Astrocyte (in vitro differentiated cells and primary cell): ENCODE measurements at places on chromosomes 16 and 17. TPM values are rescaled to one million over a fixed set of nuclear protein-coding genes. Genes with fewer than 3 reads are reported as not detected.

GRCh38 chr16:74718741-74719610, 18.3 kb upstream of the MLKL start:
- H3K36me3 ChIP-seq: no peaks in the 10 kb centered on the region
- no peak overlapping the region for H3K4me3 ChIP-seq
- no peaks in the 10 kb centered on the region for H3K4me1 ChIP-seq
- DNase-seq: no peak

DNA sequence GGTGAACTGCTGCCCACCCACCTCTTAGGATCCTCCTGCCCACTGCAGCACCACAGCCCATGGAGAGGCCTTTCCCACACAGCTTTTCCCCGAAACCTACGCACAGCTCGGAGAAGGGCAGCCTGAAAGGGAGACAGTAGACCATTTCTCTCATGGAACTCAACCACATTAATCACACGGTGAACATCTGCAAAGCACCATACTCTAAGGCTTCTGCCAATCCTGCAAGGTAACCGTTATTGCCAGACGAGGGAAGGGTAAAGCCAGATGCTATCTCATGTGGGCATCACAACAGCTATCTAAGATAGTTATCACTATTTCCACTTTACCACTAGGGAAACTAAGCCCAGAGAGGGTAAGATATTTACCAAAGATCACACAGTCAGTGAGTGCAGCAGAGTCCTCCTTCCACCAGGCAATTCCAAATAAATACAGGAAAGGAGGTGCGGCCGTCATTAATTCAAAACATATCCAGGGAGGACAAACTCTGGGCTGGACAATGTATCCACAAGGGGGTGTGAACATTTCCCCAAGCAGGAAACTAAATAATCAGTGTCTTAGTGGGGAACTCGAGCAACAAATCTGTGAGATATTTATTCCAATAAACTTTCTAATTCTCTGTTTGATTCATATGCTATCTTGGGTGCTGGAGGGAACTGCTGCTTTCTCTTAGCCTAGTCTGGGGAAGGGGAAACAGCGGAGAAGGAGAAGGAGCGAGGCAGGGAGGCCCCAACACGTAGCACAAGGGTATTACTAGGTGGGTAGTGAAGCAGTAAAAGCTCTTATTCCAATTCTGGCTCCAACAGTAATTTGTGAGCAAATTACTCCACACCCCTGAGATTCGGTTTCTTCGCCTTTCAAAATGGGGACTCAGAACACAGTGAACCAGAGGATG, 723 bp downstream of the TMEM186 start:
- peaks cover 17% of the 10 kb centered on the region for H3K36me3 ChIP-seq
- peak overlapping the region; percentile 91 for H3K4me3 ChIP-seq
- no peak for DNase-seq
- H3K4me1 ChIP-seq: peaks cover 20% of the 10 kb centered on the region
- no peaks in the 10 kb centered on the region for H3K27me3 ChIP-seq
- H3K27ac ChIP-seq: peak overlapping the region; percentile 97

GRCh38 chr16:73778887-73779286, 517.7 kb upstream of the PSMD7 start:
- H3K27ac ChIP-seq: no peak overlapping the region
- no peaks in the 10 kb centered on the region for H3K36me3 ChIP-seq
- no peak overlapping the region for H3K4me3 ChIP-seq
- no peaks in the 10 kb centered on the region for H3K27me3 ChIP-seq

- DNase-seq: no peak
- no peaks in the 10 kb centered on the region for H3K36me3 ChIP-seq
- H3K27ac ChIP-seq: no peak overlapping the region
- peaks cover 9% of the 10 kb centered on the region for H3K27me3 ChIP-seq
- H3K4me1 ChIP-seq: no peaks in the 10 kb centered on the region
These were observed 10.2 kb upstream of the TEX19 start for GRCh38 chr17:82348866-82349265.

DNA sequence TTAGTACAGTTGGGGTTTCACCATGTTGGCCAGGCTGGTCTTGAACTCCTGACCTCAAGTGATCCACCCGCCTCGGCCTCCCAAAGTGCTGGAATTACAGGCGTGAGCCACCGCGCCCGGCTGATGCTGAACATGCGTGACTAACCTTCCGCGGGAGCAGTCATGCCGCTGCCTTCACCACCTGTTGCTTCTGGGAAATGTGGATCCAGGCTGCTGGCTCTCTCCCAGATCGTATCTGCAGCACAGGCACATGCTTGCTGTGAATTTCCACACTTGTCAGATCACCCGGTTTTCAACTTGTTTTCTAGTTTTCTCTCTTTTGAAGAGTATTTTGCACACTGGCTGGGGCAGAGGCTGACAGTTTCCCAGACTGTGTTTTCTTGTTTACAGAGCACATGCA, 97.9 kb downstream of the ADCY9 start:
- H3K4me3 ChIP-seq: no peak overlapping the region
- no peak overlapping the region for H3K27ac ChIP-seq
- no peaks in the 10 kb centered on the region for H3K27me3 ChIP-seq
- H3K36me3 ChIP-seq: no peaks in the 10 kb centered on the region

DNA sequence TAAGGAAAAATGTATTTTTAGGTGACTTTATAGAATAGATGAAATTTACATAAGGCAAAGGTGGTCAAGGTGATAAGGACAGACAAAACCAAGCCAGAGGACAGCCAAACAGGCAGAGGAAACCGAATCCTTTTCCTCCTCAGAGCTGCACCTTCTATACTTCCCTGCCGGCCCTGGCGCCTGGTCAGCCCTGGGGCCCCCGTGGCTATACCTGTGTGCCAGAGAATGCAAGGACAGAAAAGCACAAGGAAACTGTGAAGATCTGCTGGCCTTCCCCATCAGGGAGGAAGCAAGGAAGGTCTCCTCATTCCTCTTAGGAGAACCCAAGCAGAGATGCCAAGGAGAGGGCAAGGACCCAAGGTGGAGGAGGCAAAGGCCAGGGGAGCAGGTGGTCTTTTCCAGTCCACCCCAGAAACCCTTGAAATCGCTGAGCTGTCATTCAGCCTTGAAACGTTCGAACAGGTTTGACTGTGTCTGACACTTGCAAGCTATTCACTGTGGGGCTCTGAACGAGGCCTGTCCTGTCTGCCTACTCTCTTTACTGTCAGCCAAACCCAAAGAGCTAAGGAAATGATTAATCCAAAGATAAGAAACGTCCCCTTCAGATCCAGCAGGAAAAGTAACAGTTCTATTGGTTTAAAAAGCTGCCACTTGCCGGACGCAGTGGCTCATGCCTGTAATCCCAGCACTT, 114.4 kb downstream of the XYLT1 start:
- no peak overlapping the region for H3K27ac ChIP-seq
- H3K4me1 ChIP-seq: peaks cover 28% of the 10 kb centered on the region

DNA sequence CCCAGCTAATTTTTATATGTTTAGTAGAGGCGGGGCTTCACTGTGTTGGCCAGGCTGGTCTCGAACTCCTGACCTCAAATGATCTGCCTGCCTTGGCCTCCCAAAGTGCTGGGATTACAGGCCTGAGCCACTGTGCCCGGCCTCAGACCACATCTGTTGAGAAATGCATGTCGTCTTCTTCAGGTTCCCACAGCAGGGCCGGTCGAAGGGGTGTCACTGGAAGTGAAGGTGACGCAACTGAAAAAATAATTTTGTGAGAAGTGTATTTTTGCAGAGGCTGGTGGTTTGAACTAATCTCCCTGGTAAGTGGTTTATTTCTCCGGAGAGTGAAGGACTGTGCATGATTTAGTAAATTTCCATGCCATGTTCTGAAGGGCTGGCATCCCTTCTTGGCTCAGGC, 33.4 kb upstream of the IL34 start:
- no peak for DNase-seq
- H3K4me3 ChIP-seq: no peak overlapping the region
- H3K27me3 ChIP-seq: no peaks in the 10 kb centered on the region

DNA sequence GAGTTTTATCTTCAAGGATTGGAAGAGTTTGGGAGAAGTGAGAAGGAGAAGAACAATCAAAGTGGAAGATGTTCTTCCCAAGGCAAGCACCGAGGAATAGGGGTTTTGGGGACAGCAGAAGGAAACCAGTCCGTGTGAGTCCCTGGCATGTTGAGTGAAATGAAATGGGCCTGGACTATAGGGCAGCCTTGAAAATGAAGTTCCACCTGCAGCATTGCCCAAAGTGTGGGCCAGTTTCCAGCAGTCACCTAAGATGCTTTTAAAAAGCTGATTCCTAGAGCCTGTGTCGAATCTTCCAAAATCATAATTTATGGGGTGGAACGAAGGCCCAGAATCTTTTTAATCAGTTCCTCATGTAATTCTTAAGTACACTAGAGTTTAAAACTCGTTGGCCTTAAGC, 59.9 kb upstream of the DNAH9 start:
- DNase-seq: no peak
- no peak overlapping the region for H3K27ac ChIP-seq
- H3K4me3 ChIP-seq: no peak overlapping the region
- H3K27me3 ChIP-seq: no peaks in the 10 kb centered on the region
- no peaks in the 10 kb centered on the region for H3K36me3 ChIP-seq

VMO1 gene
- total RNA-seq: 0.75 TPM in 1 of 2 replicates, not detected in the other

TMIGD1 gene
- not detected in 2 replicates for total RNA-seq

TAT gene
- not detected in 2 replicates for total RNA-seq
